ENCODE measurements at places on chromosomes 11 and 22.

GRCh38 chr11:48683226-48683720, 194.7 kb downstream of the OR4A47 start:
- no peak for DNase-seq

GRCh38 chr22:50072167-50072555, 13.1 kb downstream of the MLC1 start:
- no peak for DNase-seq

DNA sequence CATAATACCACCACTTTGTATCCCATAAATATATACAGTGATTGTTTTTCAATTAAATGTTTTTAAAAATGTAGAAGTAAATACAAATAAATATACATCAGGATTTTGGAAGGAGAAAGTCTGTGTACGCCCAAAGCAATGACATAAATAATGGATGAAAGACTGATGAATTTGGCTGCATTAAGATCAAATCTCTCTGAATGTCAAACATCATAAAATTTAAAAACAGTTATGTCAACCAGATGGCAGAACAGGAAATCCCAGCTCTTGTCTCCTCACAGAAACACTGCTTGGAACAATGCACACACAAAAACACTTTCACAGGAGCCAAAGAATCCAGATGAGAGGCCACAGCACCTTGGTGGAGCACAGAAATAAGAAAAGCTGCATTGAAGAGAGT, 332.9 kb downstream of the NTM start:
- DNase-seq, result no peak

DNA sequence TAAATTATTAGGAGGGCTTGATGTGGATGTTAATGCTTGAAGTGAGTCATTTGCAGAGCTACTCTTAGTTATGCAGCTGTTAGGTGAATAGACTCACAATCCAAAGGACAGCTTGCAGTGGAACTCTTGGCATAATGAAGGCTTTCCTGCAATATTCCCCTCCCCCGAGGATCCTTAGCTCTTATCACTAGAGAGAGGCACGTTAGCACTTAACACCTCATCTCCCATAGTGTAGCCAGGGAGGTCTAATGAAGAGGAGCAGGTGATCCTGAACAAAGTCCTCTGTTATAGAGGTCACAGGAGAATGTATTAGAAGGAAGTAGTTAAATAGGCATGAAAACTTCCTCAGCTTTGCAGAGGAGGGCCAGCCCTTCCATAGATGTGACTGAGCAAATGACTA, 919.2 kb upstream of the FAT3 start:
- DNase-seq, result no peak

- no peak for DNase-seq
Measured at GRCh38 chr11:3683039-3683438, 11.9 kb upstream of the CHRNA10 start.

GRCh38 chr11:99418927-99419720, 398.4 kb downstream of the CNTN5 start:
- no peak for DNase-seq

GRCh38 chr11:124756033-124756752, 4.1 kb upstream of the VSIG2 start:
- DNase-seq, result no peak

DNA sequence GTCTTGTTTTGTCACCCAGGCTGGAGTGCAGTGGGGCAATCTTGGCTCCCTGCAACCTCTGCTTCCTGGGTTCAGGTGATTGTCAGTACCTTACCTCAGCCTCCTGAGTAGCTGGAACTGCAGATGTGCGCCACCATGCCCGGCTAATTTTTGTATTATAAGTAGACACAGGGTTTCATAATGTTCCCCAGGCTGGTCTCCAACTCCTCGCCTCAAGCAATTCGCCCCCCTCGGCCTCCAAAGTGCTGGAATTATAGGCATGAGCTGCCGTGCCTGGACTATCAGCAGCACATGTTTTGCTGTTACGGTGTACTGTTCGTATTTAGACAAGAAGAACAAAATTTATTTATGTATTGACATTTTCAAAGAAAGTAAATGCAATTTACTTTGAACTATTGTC, 34.8 kb downstream of the RAB39A start:
- no peak for DNase-seq

DNA sequence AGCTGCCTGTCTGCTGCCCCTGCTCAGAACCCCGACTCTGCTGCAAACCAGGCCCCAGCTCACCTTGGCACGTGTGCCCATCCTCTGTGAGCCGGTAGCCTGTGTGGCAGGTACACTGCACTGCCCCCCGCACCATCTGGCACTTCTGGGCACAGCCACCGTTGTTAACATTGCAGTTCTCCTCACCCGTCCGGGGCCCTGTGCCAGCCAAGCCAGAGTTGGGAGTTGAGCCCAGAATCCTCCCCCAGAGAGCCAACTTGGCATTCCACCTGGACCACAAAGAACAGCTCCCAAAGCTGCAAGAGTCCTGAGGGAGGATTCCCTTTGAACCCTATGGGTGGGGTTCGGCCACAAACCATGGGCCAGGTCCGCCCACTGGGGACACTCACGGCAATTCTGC, 22.5 kb downstream of the LRP4 start:
- DNase-seq, result no peak

DNA sequence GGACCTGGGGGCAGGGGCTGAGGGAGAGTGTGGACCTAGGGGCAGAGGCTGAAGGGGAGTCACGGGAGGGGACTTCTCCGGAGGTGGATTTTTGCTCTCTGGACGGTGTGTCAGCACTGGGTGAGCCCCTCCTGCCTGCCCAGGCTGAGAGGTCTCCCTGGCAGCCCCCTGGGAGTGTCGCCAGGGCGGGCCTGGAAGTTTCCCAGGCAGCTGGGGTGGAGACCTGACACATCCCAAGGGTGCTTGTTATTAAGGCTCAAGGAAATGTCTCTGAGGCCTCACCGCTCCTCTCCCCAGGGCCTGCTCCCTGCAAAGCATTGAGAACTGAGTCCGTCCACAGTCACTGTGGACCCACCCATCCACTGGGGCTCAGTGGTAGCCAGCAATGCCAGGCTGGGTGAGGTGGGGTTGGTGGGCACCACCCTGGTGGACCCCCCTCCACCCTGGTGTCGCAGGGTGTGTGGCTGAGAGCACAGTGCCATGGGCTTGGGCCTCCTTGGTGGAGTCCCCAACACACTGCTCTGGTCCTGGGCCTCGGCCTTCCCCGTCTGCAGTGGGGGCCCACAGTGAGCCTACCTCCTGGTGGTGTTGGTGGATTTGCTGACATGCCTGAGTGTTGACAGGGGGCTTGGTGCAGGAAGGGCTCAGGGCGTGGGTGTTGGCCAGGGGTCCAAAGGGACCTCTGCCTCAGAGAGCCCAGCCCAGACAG, 2.5 kb downstream of the CD81 start:
- no peak for DNase-seq

DNA sequence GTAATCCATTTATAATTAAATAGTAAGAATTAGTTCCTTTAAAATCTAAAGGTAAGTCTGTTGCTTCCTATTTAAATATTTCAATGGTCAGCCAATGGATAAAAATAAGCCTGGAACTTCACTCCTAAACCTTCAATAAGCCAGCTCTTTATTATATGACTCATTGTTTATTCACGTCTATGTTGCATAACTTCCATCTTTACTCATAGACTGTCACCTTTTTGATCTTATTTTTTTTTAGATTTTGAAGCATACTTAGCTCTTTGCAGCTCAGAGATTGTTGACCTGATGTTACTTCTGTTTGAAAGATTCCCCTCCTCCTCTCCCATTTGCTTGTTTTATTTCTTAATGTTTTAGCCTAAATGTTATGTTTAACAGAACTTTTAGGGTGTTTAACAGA, 1571.2 kb upstream of the RAG2 start:
- DNase-seq, result no peak

DNA sequence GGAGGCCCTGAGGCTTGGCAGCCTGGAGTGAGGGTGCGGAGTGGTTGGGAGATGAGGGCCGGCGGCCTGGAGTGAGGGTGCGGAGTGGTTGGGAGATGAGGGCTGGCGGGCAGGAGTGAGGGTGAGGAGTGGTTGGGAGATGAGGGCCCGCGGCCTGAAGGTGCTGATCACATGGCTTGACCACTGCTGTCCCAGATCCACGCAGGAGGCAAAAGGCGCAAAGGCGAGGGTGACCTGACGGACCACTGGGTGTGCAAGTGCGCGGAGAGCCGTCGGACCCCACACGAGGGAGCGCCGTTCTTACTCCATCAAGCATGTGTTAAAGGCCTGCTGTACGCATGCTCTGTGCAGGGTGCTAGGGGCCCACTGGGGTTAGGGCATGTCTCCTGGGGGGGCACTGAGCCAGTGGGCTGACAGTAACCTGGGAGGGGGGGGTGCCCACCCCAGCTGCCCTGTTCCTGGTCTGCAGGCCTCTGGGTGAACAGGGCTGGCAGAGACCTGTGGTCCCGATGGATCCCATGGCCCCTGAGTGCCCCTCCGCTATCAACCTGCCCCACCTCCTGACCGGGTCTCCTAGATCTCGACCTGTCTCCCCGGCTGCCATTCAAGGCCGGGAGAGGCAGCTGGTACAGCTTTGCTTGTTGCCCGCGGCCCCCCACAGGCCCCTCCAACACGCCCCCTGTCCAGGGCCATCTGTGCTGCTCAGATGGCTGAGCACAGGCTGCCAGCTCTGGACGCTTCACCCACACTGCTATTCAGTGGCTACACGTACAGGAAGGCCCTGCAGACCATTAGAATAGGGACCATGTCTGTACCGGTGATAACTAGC, 21.1 kb downstream of the MRGPRD start:
- no peak for DNase-seq

DNA sequence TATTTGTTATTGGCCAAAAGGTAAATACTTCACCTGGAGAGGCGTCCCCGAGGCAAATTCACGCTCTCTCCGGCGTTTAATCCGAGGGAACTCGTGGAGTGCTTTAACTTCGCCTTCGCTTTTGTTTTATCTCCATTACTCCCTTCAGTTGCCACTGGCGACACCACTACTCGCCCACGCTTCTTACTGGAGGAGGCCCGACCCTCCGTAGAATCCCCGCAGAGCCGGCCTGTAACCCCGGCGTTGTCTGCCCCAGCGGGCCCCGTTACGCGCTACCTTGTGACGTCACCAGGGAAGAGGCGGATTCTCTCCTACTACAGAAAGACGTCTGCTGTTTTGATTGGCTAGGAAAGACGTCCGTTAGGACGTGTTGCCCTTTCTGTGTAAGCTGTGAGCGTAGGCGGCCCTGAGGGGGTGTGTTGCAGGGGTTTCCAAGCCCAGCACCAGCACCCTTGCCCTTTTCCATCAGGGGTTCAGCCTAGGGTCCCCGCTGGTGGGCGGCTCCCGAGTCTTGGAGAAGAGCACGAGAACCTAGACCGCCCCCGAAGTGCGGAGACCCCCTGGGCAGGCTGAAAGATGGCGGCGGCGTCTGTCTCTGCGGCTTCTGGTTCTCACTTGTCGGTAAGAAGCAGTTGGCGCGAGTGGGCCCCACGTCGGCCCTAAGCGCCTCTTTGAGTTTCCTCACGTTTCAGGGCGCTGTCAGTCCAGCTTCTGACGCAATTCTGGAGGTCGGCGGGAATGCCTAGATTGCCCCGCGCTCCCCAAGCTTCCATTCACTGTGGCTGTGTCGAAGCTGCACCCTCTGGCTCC, at the start of gene CEP57:
Gene CEP57, plus strand, starts transcription at position 376 of the 810 bp plus-strand sequence. Its CDS starts 201 bp downstream, at position 577.
- DNase-seq, result peak; percentile 96

DNA sequence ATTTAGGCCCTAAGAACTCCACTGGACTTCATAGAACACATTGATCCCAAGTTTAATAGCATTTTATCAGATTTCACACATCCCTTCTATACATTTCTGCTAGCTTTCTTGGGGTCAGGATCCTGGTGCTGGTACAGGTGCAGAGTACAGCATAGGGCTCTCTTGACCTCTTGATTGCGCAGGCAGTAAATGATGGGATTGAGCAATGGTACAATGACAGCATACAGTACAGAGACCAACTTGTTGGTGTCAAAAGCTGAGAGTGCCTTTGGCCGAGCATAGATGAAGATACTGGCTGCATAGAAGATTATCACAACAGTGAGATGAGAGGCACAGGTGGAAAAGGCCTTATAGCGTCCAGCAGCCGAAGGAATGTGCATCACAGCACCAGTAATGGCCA, 4.8 kb downstream of the OR6A2 start:
- DNase-seq, result no peak

DNA sequence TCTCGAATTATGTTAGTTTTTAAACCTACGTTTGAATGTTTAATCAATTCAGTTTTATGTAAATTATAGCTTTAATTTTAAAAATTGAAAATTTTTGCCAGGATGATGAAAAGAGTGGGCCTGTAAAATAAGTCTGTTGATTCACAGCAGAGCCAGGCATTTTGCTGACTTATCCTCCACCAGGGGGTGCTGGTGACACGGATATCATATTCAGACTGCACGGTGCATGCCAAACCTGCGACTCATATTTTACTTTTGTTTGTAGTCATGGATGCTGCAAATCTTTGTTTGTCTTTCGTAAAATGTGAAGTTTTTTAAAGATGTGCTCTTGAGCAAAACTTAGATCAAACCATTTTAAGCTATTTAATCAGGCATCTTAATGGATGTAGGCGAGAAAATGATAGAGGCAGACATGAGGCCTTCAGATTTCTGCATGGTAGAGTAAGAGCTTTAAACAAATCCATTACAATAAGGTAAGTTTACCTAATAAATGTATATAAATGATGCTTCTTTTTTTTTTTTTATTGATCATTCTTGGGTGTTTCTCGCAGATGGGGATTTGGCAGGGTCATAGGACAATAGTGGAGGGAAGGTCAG, 3.6 kb upstream of the OR8B3 start:
- DNase-seq, result peak; percentile 55

- DNase-seq, result no peak
Measured at GRCh38 chr11:132154781-132155180, 784.4 kb downstream of the NTM start.

DNA sequence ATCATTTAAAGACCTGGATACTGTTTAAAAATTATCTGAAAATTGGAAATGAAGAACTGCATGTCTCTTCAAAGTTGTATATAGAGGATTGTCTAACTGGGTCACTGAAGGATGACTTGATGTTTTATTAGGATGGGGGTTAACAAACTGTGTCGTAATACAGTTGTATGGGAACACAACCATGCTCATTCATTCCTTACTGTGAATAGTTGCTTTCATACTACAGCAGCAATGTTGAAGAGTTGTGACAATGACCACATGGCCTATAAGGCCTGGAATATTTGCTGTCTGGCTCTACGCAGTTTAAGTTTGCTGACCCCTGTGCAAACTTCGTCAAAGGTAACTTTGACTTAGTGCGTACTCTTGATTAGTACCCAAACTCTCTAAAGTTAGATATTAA, 38.4 kb downstream of the FDX1 start:
- DNase-seq, result no peak

GRCh38 chr22:45154383-45154782, 9.3 kb upstream of the NUP50 start:
- DNase-seq, result no peak

- no peak for DNase-seq
Measured at GRCh38 chr11:28674433-28675103, 566.4 kb downstream of the METTL15 start.

DNA sequence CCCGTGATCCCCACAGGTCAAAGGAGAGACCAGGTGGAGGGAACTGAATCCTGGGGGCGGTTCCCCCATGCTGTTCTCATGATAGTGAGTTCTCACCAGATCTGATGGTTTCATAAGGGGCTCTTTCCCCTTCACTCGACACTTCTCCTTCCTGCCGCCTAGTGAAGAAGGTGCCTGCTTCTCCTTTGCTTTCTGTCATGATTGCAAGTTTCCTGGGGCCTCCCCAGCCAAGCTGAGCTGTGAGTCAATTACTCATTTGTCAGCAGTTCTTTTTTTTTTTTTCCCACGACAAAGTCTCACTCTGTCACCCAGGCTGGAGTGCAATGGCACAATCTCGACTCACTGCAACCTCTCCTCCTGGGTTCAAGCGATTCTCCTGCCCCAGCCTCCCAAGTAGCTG, 1530.4 kb downstream of the BRD1 start:
- no peak for DNase-seq

Measured in CD14-positive monocyte (primary cell).